Stimulated activated CD8-positive, alpha-beta memory T cell treated with anti-CD3 and anti-CD28 coated beads, Interleukin-7, amount 100 ng/mL, for 24 hours (primary cell): ENCODE measurements at places on chromosomes 13 and 19.

DNA sequence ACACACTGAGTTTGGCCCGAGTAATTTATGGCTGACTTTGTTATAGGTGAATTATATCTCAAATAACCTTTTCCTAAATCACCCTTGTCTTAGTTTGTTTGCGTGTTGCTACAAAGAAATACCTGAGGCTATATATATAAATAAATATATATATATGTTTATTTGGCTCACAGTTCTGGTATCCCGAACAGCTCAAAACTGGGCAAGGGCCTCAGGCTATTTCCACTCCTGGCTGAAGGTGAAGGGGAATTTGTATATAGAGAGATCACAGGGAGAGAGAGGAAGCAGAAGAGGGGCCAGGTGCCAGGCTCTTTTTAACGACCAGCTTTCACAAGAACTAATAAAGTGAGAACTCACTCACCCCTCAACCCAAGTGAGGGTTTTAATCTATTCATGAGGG lies 159.9 kb upstream of the STARD13 start:
- no peak for DNase-seq

DNA sequence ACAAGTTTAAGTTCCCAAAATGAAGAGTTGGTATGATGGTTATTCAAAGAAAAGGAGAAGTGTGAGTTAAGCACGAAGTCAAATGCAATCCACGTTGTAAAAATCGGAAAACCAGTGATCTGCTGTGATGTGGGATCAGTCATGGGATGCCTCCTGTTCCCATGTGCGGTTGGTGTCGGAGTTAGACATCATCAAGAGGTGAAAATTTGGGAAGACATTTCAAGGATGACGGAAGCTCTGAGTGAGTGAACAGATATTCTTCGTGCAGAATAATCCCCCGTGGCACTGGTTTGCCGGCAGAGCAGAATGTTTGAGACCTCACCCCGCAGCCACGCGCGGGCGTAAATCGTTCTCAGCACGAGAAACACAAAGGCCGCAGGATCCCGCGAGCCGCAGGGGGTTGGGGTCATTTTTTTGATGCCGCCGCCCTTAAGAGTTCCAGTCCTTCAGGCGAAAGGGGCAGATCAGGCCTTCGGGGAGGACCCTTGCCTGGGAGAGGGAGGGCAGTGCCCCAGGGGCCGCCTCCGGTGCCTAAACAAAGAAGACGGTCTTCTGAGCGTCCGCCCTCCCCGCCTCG lies 13.7 kb upstream of the SOX1 start:
- DNase-seq, result no peak

DNA sequence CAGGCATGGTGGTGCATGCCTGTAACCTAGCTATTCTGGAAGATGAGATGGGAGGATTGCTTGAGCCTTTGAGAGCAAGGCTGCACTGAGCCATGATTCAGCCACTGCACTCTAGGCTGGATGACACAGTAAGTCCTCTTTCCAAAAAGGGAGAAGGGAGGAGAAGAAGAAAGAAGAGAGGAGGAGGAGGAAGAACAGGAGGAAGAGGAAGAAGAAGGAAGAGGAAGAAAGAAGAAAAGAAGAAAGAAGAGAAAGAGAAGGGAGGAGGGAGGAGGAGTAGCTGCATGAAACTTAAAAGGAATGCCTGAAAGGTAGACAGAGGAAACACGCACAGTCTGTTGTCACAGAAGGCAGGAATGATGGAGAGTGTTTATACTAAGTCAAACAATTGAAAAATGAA lies 3.6 kb upstream of the DPY19L3 start:
- DNase-seq, result no peak

GRCh38 chr19:50328224-50328872 lies 829 bp downstream of the KCNC3 start:
- DNase-seq, result no peak

GRCh38 chr19:42201489-42202289 lies 15.8 kb downstream of the DEDD2 start:
- no peak for DNase-seq

DNA sequence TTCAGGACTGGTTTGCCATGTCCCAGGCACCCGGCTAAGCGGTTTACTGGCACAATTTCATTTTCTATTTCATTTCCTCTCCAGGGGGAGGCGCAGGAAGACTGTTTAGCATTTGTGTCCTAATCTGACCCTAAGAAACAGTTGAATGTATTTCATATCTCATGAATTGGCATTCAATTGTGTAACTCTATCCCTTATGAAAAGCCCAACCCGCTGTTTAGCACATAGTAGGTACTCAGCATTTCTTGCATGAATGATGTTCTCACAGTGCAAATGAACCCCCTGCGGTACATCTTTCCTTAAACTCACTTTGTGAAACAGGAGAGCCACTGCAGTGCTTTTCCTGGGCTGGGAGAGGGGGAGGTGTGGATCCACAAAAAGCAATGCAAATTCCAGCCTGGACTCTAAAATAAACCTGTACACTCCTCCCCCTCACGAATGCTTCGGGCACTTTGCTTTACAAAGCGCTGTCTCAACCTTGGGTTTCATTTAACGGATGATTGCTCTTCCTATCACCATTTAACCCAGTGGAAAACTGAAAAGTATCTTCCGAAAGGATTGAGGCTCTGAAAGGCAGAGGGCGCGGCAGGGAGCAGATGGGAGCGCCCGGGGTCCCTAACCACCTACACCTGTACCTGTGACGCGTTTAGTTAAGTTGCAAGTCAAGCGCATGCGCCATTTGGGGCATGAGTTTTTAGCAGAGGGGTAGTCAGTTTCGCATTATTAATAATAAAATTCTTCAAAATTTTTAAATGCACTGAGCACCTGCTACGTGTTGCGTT lies 1.2 kb upstream of the EEF2 start:
- DNase-seq, result no peak

DNA sequence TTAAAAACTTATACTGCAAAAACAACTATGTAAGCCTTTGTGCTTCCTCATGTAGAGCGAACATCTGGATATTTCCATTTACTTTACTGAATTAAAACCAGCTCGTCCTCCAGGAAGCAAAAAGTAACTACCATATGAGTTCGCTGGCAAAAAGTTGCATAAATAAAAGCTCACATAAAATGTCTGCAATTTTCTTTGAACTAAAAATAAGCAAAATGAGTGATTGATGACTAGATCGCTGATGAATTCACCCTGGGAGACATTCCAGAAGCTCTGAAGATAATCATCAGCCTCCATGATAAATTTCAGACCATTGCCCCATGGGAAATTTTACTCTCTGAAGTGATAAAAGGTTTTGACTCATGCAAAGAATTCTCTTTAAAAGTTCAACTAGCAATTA lies 67.3 kb upstream of the SACS start:
- DNase-seq, result no peak

GRCh38 chr19:10000171-10000826 lies 10.0 kb downstream of the COL5A3 start:
- peak; percentile 33 for DNase-seq

- DNase-seq, result no peak
Measured at GRCh38 chr13:86355301-86355700, 556.1 kb upstream of the SLITRK6 start.

DNA sequence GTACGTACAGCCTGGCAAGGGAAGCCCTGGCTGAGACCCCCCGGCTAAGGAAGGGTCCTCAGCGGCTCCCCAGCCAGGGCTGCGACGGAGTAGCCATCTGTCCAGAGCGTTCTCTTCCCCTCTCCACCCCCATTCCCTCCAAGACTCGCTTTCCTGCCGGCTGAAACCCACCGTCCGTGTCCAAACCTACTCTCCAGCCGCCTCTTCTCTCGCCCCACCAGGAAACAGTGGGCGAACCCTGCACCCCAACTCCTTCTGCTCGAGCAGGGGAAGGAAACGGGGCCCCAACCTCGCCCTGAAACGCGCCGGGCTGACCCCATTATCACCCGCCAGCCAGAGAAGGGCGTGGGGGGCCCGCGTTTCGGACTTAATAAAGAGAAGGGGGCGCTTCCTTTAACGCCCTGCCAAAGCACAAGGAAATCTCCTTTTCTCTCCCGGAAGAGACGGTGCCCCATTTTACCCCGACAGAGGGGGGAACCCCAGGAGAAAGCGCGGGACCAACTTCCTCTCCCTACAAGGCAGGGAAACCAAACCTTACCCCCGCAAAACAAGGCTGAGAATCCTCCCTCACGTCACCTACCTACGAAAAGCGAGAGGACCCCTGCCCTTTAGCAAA lies 2.5 kb downstream of the ZC3H4 start:
- peak; percentile 17 for DNase-seq

GRCh38 chr19:33266974-33267484 lies 35.3 kb downstream of the CEBPA start:
- DNase-seq, result no peak

- DNase-seq, result no peak
Measured at GRCh38 chr19:51754770-51755169, 3.1 kb upstream of the FPR1 start.

DNA sequence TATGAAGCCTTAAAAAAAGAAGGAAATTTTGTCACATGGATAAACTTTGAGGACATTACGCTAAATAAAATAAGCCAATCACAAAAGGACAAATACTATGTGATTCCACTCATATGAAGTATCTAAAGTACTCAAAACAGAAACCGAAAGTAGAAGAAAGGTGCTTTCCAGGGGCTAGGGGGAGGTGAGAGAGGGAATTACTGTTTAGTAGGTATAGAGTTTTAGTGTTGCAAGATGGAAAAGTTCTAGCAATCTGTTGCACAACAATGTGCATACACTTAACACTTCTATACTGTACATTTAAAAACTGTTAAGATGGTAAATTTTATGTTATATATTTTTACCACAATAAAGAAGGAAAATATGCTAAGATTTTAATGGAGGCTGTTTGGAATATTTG lies 83.0 kb downstream of the POLR1D start:
- no peak for DNase-seq

GRCh38 chr13:72788831-72789230 lies 6.9 kb downstream of the PIBF1 start:
- DNase-seq, result no peak

GRCh38 chr19:15379999-15380647 lies 536 bp upstream of the AKAP8 start:
- no peak for DNase-seq

DNA sequence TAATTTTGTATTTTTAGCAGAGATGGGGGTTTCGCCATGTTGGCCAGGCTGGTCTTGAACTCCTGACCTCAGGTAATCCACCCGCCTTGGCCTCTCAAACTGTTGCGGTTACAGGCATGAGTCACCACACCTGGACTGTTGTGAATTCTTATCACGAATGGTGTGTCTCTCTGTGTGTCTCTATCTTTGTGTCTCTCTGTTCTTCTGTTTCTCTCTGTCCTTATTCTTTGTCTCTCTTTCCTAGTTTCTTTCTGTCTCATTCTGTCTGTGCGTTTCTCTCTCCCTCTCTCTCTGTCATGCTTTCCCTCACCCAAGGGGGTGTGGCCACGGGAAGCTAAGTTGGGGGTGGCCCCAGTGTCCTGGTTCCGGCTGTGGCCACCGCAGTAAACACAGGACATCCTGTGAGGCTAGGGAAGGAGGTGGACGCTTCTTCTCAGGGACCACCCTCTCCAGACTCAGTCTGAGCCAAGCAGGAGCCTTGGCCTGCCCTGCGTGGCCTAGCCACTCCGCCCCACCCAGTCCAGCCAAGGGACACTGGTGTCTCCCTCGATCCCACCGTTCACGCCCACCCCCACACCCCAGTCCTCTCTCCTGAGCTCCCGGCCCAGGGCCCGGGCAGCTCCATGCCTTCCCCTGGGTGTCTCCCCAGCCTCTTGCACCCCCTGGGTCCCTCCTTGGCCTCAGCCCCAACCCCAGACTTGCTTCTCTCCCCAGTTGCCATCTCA lies 3.9 kb upstream of the PRX start:
- DNase-seq, result no peak

DNA sequence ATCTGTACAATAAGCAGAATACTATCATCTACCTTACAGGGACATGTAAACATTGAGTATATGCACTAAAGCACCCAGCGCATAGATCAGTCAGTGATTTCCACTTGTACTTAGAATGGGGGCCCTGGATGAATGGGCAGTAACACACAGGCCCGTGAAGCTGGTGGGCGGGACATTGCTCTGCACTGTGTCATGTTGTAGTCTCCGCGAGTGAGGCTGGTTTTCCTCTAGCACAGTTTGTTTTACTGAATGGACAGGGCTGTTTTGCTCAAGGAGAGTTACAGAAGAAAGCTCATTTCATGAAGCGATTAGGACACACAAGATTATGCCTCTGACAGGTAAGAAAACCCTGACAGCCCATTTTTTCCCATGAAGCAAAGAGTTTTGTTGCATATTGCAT lies 86.4 kb upstream of the SOX21 start:
- no peak for DNase-seq

- no peak for DNase-seq
Measured at GRCh38 chr19:16134510-16134909, 9.0 kb upstream of the HSH2D start.

DNA sequence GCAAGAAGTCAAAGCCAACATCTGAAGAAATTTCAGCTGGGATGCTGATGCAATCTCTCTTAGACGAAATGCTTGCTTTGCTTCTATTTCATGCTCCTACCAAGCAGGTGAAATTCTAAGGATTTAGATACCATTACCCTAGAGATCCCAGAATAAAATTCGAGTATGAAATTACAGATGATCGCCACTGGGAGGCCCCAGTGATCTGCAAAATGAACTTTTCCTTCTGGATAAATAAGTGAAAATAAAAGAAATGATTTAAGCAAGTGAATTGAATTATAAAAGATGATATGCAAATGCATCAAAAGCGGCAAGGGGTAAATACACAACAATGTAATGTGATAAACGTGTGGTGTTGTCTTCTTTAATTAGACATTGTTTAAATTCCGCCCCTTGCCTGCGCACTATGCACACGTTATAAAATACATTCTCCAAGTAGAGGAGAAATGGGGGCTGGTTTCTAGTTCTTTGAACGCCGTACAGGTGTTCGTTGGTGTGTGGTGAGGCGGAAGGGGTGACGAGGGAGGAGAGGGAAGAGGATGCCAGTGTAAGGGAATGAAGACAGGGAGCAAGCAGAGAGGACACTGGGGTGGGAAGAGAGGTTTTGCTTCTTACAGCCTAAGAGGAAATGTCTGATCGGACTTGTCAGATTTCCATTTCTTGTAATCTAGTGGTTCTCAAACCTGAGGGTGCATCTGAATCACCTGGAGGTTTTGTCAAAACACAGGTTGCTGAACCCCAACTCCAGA lies 58.0 kb downstream of the ERCC5 start:
- no peak for DNase-seq

GRCh38 chr19:55406826-55407549 lies 600 bp downstream of the UBE2S start:
- no peak for DNase-seq

DNA sequence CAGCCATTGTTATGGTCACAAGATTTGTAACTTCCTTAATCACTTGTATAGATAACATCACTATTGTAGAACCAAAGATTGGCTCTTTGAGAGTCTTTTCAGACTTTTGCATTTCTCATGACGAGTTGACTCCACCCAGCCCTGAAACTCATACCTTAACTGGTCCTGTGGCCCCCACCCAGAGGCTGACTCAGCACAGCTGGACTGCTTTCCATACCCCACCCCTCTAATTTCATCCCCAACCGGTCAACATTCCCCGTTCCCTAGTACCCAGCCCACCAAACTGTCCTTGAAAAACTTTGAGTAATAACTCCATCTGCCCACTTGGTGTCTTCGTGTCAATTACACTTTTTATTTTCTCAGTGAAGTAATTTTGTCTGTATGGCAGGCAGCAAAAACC lies 32.1 kb upstream of the SLITRK1 start:
- no peak for DNase-seq

- no peak for DNase-seq
Measured at GRCh38 chr13:98892821-98893220, 85.0 kb downstream of the DOCK9 start.
